ENCODE measurements at places on chromosomes 1 and 21. TPM values are rescaled to one million over a fixed set of nuclear protein-coding genes. Genes with fewer than 3 reads are reported as not detected.

- DNase-seq = no peak
Measured at GRCh38 chr1:39178541-39179431, 25.7 kb upstream of the MACF1 start.

- DNase-seq = no peak
Measured at GRCh38 chr1:7485086-7485780, 285.9 kb upstream of the VAMP3 start.

DNA sequence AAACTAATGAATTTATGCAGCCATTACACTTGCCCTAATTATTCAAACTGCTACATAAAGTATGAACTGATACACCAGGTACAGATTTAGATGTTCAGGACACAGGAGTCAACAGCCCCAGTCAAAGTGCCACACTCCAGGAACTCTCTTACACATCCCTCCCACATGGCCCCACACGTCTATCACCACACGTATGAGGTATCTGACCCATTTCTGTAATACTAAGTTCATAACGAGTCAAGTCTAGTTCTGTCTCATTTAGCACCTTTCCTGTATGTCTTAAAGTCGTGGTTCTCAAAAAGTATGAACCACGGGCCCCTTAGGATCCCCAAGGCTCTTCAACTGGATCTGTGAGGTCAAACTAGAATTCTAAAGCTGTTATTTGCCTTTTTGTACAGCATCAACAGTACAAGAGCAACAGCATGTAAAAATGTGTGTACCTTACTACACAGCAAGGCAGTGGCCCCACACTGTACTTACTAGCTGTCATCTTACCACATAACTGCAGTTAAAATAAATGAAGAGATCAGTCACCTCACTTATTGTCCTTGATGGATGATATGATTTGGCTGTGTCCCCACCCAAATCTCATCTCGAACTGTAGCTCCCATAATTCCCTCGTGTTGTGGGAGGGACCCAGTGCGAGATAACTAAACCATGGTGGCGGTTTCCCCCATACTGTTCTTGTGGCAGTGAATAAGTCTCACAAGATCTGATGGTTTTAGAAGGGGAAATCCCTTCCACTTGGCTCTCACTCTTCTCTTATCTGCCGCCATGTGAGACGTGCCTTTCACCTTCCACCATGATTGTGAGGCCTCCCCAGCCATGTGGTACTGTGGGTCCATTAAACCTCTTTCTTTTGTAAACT lies 42.6 kb downstream of the SIPA1L2 start:
- DNase-seq = no peak

GRCh38 chr1:181102841-181103240 lies 14.3 kb downstream of the IER5 start:
- DNase-seq = no peak

DNA sequence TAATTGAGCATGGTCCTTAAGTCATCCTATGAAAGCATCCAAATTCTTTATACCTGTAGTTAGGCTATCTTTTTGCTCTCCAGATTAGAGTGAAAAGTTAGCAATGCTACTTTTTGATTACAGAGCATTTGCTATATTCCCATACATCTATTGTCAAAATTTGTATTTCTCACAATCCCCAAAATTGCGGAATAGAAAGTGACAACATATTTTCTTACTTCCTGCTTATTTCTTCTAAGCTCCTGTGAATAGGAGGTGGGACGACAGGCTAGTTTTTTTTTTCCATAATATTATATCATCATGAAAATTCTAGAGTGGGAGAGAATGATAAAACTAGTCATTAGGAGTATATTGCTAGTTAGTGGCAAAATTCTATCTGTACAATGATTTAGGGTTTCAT lies 264.0 kb upstream of the DPYD start:
- no peak for DNase-seq

SERTAD4 gene
- 1.3 TPM for total RNA-seq

TSSK3 gene
- total RNA-seq = 1.5 TPM

SH2D1B gene
- 4.0 TPM for total RNA-seq

Measured in psoas muscle (tissue), 8 donors.